ENCODE measurements at places on chromosomes 12 and 14. TPM values are rescaled to one million over a fixed set of nuclear protein-coding genes. Genes with fewer than 3 reads are reported as not detected.

Gene C14orf132
- total RNA-seq: 4.3 TPM

Gene DLGAP5
- total RNA-seq: 31.4 TPM

Gene BCL11B
- 0.38 TPM for total RNA-seq

Gene CACNA2D4
- not detected for total RNA-seq

Gene LBHD2
- total RNA-seq: not detected

Gene LRRK2
- total RNA-seq: 1.7 TPM

Gene SMCO3
- total RNA-seq: not detected

All from A549 treated with GW870086 at 1 μM for 4 hours (cell line).